ENCODE measurements at places on chromosomes 7 and 10.

DNA sequence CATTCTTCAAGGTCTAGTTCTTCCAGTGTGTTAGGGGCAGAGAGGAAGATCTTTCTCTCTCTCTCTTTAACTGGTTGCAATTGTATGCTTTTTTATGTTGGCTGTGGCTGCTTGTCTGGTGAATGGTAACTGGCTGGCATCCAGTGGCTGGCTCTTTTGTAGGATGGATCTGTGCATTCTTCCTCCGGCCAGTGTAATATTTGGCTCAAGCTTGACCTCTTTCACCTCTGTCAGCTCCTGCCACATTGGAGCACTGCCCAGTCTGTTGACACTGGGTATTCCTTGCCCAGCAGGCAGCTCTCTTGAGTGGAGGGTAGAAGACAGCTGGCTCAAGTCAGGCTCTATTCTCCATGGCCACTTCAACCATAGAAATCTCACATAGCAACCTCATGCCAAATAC is 528.3 kb downstream of the PHTF2 start:
- no peak for DNase-seq

DNA sequence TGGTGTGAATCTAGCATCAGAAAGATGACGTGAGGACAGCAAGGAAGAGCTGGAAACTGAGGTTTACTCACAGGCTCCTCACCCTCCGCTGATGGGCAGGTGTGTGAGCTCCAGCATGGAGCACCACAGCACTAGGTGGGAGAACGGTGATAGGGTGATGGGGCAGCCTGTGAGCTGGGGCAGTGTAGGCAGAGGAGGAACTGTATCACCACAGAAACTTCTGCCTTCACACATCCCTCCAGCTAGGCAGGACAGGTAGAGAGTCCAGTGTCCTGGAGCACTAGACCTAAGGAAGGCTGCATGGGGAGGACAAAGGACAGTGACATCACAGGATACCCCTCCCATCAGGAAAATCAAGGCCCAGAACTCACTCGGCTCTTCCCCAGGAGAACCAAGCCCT is 241.8 kb upstream of the PRSS58 start:
- DNase-seq: no peak

DNA sequence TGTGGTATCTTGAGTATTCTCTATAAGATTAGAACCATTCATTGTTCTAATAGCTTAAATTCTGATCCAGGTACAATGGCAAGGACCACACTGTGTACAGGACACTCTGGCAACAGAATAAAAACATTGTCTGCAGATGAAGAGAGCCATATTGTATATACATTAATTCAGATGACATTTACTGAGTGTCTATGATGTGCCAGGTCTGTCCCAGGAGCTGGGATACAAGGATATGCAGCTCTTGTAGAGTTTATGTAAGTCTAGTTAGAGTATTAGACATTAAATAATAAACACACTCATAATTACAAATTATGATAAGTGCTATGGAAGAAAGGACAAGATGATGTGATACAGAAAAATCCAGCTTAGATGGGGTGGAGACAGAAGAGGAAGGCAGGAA is 184.1 kb downstream of the HIBADH start:
- no peak for DNase-seq

DNA sequence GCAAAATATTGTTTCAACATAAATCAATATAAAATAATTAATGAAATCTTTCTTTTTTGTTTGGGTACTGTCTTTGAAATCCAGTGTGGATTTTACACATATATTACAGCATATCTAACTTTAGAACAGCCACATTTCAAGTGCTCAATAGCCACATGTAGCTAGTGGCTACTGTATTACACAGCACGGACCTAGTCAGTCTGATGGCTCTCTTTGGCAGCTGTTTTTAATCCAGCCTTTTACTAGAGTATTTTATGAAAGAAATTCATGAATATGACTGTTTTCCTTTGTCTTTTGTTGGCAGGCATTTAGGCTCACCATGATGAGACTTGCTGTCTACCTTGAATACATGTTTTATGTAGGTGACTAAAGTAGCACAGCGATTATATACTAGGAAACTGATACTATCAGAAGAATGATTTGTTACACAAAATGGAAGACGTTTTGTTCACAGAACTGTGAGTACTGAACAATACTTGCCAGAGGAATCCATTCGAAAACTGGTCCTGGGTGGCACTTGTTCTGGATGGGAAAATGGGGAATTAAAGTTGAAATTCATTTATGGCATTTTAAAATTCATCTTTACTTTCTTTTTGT is 386.7 kb downstream of the PHTF2 start:
- DNase-seq: no peak

DNA sequence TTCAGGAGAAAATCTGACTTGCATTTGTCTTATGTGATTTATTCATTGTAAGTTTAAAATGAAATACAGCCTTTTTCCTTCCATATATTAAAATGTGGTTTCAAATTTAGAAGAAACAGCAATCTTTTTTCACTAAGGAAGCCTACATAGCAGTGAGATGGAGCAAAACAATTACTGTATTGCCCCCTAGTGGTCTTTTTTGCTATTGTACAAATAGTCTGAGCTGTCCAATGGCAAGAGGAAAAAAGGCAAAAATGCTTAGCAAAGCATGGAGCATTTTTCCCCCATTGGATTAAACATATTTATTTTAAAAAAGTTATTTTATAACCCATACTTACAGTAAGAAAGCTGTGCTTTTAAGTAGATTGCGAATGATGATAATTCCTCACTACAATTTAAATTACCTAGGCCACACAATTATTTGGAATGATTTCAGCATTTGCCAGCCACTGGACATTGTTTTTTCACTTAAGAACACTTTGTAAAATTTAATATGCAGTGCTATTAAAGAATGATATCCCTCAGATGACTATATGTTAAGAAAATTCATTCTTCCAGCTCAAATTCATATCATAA is 119.5 kb downstream of the CPED1 start:
- no peak for DNase-seq

GRCh38 chr10:60781661-60782060 is 3.4 kb downstream of the CDK1 start:
- DNase-seq: no peak

GRCh38 chr10:79377557-79378382 is 30.5 kb downstream of the PPIF start:
- no peak for DNase-seq

DNA sequence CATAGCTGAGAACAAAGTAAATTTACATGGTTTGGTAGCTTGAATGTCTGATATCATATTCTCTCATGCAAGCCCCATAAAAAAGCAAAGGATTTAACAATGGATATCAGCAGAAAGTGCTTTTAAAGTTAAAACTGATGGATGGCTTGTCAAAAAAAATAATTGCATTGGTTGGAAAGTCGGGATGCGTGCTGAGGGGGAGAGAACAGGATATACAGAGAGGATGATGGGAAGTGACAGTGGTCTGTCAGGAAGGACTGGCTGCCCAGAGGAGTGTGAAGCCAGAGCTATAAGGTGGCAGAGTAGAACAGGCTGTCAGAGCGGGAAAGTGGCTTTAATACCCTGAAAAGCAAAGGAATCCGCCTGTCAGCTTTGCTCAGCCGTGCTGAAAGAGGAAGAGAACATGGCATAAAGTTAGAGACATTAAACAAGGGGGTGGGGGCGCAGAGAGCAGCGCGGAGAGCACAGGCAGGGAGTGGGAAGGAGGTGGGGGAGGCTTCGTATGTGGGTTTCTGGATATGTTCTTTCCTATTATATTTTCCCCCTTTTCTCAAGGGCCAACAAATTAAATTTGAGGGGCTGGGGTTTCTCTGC is 493.0 kb downstream of the LRMDA start:
- DNase-seq: no peak

DNA sequence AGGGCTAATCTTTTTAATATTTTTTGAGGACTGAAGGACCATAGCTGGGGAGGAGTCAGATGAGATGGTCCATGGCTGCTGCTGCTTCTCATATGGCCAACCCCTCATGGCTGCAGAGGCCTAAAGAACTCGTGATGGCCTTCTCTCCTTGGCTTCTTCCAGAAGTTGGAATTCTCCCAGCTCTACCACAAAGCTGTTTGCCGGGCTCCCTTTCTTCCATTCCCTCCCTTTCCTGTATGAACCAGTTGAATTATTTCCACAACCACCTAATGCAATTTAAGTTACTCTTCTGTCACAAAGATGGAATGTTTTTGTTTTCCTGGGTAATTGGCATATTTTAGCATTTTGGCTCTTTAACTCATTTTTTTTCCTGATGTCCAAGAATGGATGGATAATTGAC is 80.7 kb downstream of the PHTF2 start:
- no peak for DNase-seq

- no peak for DNase-seq
Measured at GRCh38 chr10:25753776-25754175, 180.3 kb upstream of the MYO3A start.

DNA sequence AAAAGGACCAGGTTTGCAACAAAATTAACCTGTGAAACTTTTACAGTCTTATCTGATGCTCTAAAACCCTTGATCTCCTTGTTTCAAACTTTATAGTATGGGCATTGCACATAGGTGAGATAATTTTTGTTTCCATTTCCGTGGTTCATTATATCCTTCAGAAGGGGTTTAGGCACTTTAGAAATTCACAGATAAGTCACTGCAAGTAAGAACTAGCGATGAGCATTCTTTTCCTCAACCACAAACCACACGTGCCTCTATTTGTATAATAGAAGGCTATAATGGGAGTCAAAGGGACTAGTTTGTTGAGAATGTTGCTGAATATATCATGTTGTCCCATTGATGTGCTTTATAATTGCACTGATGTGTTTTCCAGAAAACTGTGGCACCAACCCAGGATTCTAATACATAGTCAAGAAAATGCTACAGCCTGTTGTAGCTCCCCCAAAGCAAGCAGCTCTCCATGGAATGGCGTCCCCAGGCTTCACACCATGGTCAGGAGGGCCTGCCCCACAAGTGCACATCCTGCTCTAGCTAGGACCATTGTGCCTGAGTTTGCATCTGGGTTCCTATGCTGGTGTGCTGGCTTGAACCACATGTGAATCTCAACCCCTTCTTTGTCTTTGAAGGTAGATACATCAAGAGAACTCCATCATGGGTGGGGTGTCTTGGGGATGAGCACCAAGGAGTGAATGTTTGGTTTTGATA is 14.0 kb upstream of the ATXN7L1 start:
- no peak for DNase-seq

- DNase-seq: no peak
Measured at GRCh38 chr10:109668154-109668665, 255.1 kb downstream of the XPNPEP1 start.

- DNase-seq: no peak
Measured at GRCh38 chr10:43955002-43955596, 306.4 kb upstream of the ZNF32 start.

GRCh38 chr7:33040803-33041516 is 21.6 kb downstream of the NT5C3A start:
- peak; percentile 33 for DNase-seq

DNA sequence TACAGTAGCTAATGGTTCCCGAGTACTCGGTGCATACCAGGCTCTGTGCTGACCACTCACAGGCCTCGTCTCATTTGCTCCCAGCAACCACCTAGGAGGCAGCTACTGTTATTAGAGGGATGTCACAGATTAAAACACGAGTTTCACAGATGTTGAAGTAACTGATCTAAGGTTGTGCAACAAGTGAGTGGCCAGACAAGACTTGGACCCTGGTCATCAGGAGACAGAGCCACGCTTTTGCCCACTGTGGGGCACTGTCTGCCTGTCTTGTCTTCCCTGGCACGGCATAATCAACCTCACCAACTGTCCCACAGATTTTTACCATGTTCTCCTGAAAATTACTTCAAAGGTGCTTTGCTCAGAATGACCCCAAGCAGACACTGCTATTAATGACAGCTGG is 111.6 kb upstream of the HABP2 start:
- DNase-seq: no peak

DNA sequence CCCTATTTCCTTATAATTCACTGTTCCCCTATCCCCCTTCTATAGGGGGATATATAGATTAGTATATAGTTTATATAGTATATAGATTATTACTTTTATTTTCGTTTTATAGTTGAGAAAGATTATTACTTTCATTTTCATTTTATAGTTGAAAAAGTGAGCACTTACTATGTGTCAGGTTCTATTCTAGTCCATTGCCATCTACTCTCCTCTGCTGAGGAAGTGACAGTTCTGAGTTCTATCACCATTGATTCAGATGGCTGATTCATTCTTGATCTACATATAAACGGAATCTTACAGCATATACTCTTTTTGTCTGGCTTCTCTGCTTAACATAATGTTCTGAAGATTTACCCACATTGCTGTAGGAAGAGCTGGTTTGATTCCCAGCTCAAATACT is 20.7 kb upstream of the CAV2 start:
- no peak for DNase-seq

DNA sequence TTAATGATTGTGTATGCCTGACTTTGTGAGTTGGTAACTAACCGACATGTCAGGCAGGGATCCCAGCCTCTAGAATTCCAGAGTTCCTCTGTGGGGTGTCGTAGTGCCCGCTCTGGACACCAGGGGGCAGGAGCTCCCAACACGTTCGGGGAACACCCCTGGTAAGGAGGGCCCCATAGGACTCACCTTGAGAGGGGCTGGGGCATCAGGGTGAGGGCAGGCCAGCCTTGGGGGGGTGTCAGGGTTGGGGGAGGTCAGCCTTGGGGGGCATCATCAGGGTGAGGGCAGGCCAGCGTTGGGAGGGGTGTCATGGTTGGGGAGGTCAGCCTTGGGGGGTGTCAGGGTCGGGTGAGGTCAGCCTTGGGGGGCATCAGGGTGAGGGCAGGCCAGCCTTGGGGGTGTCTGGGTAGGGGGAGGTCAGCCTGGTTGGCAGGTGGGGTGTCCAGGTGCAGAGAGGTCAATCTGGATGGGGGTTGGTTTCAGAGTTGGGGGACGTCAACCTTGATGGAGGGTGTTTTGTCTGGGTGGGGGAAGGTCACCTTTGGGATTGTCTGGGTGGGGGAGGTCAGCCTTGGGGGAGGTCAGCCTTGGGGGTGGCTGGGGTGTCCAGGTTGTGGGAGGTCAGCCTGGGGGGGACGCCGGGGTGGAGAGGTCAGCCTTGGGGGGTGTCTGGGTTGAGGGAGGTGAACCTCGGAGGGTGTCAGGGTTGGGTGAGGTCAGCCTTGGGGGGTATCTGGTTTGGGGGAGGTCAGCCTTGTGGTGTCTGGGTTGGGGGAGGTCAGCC is 45.6 kb upstream of the SUN1 start:
- peak; percentile 49 for DNase-seq

DNA sequence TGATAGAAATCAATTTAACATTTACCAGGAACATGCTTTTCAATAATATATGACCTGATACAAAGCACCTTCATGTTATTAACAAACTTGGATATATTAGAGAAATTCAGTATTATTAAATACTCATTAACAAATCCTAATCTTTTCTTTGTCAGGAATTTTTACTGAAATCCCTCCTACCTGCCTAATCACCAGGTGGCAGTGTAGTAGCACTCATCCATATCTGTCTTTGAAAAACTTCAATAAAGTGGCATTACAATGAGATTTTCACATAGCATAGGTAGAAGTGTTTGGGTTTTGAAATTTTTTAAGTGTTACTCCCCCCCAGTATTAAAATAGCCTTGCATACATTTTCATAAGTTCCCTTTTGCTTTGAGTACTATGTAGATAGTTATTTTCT is 1246.6 kb upstream of the LRRN3 start:
- no peak for DNase-seq

DNA sequence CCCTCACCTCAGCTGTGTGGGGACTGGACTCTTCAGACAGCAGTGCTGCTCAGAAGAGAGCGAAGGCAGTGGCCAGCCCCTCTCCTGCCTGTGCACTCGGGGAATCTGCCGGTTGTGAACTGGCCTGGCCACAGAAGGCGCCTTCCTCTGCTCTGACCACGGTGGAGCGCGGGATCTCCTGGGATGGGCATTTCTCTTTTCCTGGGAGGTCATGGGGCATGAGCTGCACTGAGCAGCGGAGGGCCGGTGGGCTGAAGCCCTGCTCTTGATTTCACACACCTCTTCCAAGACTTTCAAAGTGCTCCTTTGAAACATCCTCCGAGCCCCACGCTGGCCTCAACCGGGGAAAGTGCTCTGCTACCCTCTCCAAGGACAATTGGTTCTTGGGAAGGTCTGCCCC is 125.6 kb upstream of the FAM20C start:
- DNase-seq: no peak
